ENCODE measurements at places on chromosomes 1 and 21. TPM values are rescaled to one million over a fixed set of nuclear protein-coding genes. Genes with fewer than 3 reads are reported as not detected.

The OR2T2 gene
- not detected for total RNA-seq

The GREM2 gene
- total RNA-seq = 0.13 TPM

The SLC44A5 gene
- 0.03 TPM for total RNA-seq

The C1orf146 gene
- not detected for total RNA-seq

The CD46 gene
- 92.2 TPM for total RNA-seq

The IVL gene
- total RNA-seq = 0.06 TPM

The LCK gene
- total RNA-seq = not detected

The PM20D1 gene
- not detected for total RNA-seq

The AGMAT gene
- total RNA-seq = 5.4 TPM

The NLRP3 gene
- total RNA-seq = not detected

The NBPF8 gene
- total RNA-seq = 4.7 TPM

The CACNA1S gene
- total RNA-seq = not detected

The LEPROT gene
- total RNA-seq = 39.9 TPM

The CD52 gene
- total RNA-seq = not detected

The SNX27 gene
- total RNA-seq = 10.1 TPM

The TMEM52 gene
- 1.0 TPM for total RNA-seq

The CSMD2 gene
- total RNA-seq = not detected

The LRRC39 gene
- 0.15 TPM for total RNA-seq

The CD84 gene
- not detected for total RNA-seq

The FABP3 gene
- total RNA-seq = not detected

The PLPPR4 gene
- total RNA-seq = not detected

The OLFM3 gene
- not detected for total RNA-seq

The LCE1C gene
- not detected for total RNA-seq

The EDEM3 gene
- 6.0 TPM for total RNA-seq

The S100A3 gene
- 104 TPM for total RNA-seq

The SH2D5 gene
- 17.1 TPM for total RNA-seq

The RIPPLY3 gene
- total RNA-seq = 0.62 TPM

The ABL2 gene
- total RNA-seq = 17.0 TPM

The ZMYND12 gene
- 0.58 TPM for total RNA-seq

The BSND gene
- not detected for total RNA-seq

The TUFT1 gene
- 12.9 TPM for total RNA-seq

The MYOC gene
- not detected for total RNA-seq

The GPR137B gene
- total RNA-seq = 17.5 TPM

The PLA2G2C gene
- not detected for total RNA-seq

The SPRR2B gene
- not detected for total RNA-seq

The PERM1 gene
- 0.15 TPM for total RNA-seq

The BARHL2 gene
- total RNA-seq = not detected

Measured in A549 treated with CORT108297 at 1 μM for 4 hours (cell line).